CD4-positive, alpha-beta T cell treated with Interleukin-2 at 100 ng/mL for 4 hours (primary cell): ENCODE measurements at places on chromosomes 16 and 17.
A peak's percentile ranks its signal among the peaks of the same experiment; 100 is the strongest.

DNA sequence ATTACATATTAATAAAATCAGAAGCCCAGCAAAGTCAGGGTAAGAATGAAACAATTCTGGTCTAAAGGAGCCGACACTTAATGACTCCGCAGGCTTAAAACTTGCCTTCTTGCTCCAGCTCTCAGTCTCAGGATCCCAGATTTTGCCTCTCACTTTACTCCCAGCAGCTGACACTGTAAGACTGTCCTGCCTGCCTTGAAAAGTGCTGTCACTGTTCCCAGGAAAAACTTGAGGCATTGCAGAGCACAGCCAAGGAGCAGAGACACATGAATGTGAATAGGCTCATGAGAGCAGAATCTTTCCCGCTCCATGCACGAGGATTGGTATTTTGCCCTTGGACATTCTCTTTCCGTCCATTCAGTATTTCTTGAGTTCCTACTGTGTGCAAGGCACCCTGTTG lies 457.6 kb upstream of the ZFHX3 start:
- DNase-seq, result no peak

DNA sequence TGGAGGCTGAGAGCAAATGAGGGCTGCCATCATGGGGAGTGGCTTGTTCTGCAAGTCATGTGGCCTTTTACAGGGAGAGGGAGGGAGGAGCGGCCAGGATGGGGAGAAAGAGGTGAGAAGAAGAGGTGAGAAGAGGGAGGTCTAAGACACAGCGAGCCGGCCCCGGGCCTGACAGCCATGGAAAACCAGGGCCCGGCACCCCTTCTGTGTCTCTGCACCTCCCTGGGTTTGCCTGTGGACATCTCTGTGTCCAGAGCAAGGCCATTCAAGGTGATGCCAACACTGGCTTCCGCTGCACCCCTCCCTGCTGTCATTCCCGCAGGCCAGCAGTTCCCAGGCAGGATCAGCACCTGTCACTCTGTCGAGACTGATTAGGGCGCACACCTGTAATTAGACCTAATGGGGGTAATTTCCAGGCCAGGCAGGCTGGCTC lies 75.6 kb downstream of the MGAT5B start:
- no peak for DNase-seq

DNA sequence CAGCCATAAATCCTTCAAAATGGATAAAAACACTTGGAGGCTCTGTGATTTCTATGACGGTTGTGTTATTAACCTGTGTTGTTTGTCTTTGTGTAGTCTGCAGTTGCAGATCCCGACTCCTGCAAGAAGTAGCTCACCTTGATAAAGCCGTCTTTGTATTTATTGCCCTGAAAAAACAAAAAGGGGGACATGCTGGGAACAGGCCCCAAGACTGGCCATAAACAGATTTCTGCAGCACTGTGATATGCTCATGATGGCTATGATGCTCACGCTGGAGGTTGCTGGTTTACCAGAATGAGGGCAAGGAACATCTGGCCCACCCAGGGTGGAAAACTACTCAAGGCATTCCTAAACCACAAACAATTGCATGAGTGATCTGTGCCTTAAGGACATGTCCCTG lies 71.0 kb downstream of the LGALS9 start:
- no peak for DNase-seq

- no peak for DNase-seq
These were observed 40.3 kb upstream of the FAM20A start for GRCh38 chr17:68641276-68642117.

DNA sequence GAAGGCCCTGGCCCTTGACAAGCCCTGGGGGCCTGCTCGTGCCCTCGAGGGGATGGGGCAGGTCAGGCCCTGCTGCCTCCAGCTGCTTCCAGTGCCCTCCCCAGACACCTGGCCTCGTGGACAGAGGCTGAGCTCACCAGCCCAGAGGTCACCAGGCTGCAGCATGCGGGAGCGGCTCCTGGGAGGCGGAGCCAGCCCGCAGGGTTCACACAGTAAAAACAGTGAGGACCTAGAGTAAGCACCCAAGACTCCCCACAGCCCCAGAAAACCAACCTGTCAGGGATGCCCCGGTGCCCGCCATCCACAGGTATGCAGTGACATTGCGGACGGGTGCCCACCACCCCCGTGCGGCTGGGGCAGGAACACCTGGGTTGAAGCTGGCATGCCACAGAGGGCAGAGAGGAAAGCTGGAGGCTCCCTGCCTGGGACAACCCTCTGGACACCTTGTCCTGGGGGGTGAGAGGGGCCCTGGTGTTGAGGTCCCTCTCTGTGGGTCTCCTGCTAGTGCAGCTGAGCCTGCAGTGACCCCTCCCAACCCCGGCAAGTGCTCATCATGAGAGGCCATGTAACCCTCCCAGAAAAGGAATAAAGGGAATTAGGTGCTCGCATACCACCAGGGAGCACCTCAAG lies 62.1 kb downstream of the LMF1 start:
- no peak for DNase-seq

DNA sequence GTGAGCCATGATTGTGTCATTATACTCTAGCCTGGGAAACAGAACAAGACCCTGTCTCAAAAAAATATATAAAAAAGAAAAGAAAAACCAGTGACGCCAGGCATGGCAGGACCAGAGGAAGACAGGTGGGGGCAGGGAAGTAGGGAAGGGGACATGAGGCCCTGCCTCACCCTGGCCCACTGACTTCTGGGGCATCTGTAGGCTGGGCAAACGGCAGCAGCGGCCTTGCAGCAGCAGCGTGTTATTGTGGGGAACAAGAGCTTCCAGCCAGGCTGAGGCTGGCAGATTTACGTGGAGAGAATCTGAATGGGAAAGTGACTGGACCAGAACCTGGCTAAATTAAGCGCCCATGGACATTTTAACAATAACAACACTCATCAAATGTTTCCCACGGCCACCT lies 19.4 kb downstream of the CMTM4 start:
- DNase-seq, result no peak

DNA sequence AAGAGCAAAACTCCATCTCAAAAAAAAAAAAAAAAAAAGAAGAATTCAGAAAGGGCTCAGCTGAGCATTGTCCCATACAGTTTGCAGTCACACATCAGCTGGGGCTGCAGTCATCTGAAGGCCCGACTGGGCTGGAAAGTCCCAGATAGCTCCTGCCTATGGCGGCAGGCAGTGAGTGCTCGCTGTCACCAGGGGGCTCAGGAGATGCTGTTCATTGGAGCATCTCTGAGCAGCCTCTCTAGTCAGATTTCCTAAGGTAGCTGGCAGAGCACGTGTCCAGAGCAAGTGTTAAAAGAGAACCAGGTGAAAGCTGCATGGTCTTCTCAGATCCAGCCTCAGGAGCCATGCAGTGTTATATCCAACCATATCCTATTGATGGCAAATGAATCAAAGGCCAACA lies 75.8 kb downstream of the WSCD1 start:
- no peak for DNase-seq

- peak; percentile 3 for DNase-seq
These were observed 415 bp downstream of the ABCA5 start for GRCh38 chr17:69326377-69327059.

DNA sequence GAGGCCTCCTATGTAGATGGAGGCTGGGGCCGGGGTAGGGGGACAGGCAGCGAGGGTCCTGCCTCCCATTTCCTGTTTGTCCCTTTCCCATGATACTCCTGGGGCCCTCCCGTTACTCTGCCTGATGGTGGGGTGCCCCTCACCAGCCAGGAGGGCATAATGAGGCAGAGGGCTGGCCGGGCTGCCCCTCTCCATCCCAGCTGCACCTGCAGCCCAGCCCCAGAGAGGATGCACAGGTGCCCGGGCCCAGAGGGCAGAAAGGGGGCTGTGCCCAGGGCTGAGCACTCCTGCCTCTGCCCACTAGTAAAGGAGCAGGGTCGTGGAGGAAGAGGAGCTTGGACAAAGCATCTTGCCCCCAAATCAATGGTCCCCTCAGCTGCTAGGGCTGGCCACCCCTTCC lies 10.4 kb downstream of the ADAM11 start:
- no peak for DNase-seq
